ENCODE measurements at places on chromosomes 4 and X. TPM values are rescaled to one million over a fixed set of nuclear protein-coding genes. Genes with fewer than 3 reads are reported as not detected.

IL13RA2 gene
- total RNA-seq: not detected

EXOC1L gene
- total RNA-seq: not detected

GDPD2 gene
- total RNA-seq: not detected

COX7B2 gene
- not detected for total RNA-seq

GABRE gene
- total RNA-seq: 0.11 TPM

ACOX3 gene
- total RNA-seq: 23.6 TPM

FAM156B gene
- 17.0 TPM for total RNA-seq

KLB gene
- 0.08 TPM for total RNA-seq

CYLC1 gene
- not detected for total RNA-seq

DUSP9 gene
- total RNA-seq: 0.10 TPM

SMIM43 gene
- total RNA-seq: not detected

SPIN2A gene
- 0.40 TPM for total RNA-seq

GRCh38 chrX:38260231-38260630 is 39.6 kb upstream of the SRPX start:
- H3K27ac ChIP-seq: no peak overlapping the region
- no peak for DNase-seq
- H3K4me3 ChIP-seq: no peak overlapping the region
- no peaks in the 10 kb centered on the region for H3K27me3 ChIP-seq

- peaks cover 5% of the 10 kb centered on the region for H3K4me1 ChIP-seq
Observed at GRCh38 chrX:100623001-100623400, 13.6 kb downstream of the TSPAN6 start.

DNA sequence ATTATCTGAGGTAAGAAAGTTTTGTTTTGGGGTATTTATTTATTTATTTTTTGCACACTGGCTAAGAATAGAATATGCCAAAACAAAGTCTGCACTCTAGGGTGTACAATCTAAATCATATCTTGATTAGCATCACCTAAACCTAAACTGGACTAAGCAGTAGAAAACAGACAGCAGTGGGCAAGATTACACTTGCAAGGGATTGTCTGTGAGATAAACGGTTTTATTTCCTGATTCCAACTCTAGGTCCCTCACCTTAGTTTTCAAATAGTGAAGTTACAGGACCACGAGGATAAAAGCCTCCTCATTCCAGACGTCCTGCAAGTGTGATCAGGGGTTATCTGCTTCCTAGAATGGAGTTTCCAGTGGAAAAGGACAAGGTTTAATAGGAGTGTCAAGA is 86.1 kb downstream of the SH3RF1 start:
- H3K27me3 ChIP-seq: no peaks in the 10 kb centered on the region
- H3K4me1 ChIP-seq: peaks cover 17% of the 10 kb centered on the region
- no peaks in the 10 kb centered on the region for H3K36me3 ChIP-seq
- H3K4me3 ChIP-seq: no peak overlapping the region

DNA sequence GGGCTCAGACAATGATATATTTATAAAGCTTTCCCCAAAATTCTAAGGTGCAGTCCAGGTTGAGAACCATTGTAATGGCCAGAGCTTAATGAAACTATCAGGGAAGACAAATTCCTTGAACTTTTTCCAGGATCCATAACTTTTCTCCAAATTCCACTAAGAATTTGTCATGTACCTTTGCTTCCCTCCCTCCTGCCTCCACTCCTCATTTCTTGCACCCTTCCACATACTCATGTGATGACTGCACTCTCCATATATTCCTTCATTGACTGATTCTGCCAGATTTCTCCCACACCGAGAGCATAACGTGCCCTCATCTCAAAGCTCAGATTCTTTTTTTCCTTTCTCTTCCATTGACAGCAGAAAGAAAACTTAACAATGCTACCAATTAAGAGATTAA is 20.9 kb upstream of the AMELX start:
- H3K27me3 ChIP-seq: no peaks in the 10 kb centered on the region
- no peak for DNase-seq
- H3K36me3 ChIP-seq: no peaks in the 10 kb centered on the region
- no peaks in the 10 kb centered on the region for H3K4me1 ChIP-seq
- H3K27ac ChIP-seq: no peak overlapping the region
- H3K4me3 ChIP-seq: no peak overlapping the region

DNA sequence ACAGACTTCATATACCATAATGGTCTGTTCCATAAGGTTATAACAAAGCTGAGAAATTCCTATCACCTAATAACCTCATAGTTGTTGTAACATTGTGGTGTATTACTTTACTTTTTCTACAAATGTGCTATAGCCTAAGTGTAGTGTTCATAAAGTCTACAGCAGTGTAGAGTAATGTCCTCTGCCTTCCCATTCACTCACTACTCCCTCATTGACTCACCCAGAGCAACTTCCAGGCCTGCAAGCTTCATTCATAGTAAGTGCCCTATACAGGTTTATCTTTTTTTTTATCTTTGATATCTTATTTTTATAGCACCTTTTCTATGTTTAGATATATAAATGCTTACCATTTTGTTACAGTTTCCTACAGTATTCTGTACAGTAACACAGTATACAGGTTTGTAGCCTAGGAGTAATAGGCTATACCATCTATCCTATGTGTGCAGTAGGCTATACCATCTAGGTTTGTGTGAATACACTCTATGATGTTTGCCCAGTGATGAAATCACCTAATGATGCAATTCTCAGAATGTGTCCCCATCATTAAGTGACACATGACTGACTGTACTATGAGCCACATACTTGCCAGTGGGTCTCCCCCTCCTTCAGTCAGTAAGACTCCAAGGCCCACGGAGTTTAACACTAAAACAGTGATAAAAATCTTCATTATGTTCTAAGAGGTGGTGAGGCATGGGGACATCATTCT is 299.9 kb downstream of the UNC5C start:
- H3K27me3 ChIP-seq: no peaks in the 10 kb centered on the region
- no peak overlapping the region for H3K4me3 ChIP-seq
- H3K36me3 ChIP-seq: no peaks in the 10 kb centered on the region
- DNase-seq: no peak
- H3K27ac ChIP-seq: no peak overlapping the region
- H3K4me1 ChIP-seq: no peaks in the 10 kb centered on the region

DNA sequence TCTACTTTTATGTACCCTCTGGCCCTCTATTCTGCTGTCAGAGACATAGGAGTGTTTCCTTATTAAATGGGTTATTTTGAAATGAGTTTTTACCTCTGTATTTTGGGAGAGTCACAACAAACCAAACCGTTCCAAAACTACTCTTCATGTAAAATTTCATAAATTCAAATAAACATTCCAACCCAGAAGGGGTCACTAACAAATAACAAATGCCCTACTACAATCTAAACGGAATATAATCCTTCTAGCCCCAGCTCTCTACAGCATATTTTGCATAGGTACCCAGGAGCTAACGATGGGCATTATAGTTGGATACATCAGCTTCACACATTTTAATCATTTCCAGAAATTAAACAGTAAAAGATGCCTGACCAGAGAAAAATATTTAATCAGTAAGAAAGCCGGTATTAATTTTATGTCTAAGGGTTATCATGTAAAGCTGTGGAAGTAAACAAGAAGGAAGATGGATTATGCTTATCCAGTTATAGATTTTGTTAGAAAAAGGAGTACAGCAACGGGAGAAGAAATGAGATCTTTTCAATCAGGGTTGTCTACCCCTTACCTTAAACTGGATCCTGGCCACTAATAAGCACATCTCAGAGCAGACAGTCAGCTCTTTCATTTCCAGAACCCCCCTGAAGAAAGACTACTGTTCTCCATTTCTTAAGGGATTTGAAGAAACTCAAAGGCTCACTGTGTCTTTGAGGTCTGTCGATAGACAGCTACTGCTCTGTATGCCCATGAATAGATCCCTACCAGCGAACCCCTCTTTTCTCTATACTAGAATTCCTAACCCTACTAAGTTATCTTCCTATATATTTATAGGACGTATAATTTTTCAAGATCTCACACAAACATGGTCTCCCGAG is 1.2 kb downstream of the UGDH start:
- peak overlapping the region; percentile 81 for H3K27ac ChIP-seq
- peaks cover 3% of the 10 kb centered on the region for H3K36me3 ChIP-seq
- H3K27me3 ChIP-seq: no peaks in the 10 kb centered on the region
- DNase-seq: no peak

DNA sequence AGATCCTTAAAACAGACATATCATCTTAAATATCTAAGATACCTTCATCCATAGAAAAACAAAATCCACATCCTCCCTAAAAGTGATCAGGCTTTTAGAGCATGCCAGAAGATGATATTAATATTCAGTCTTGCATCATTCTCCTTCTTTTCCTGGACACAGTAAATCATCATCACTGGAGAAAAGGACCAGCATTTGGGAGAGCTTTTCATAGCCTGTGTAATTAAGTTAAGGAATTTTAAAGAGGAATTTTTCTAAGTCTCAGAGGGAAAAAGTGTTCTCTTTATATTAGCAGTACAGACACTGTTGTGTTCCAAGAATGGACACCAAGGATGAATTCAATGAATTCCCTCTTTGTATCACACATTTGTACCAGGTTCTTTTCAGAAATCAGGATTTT is 696 bp downstream of the SCRG1 start:
- H3K27ac ChIP-seq: no peak overlapping the region
- no peak for DNase-seq
- H3K4me1 ChIP-seq: no peaks in the 10 kb centered on the region
- no peaks in the 10 kb centered on the region for H3K27me3 ChIP-seq

- H3K27me3 ChIP-seq: no peaks in the 10 kb centered on the region
- peaks cover 9% of the 10 kb centered on the region for H3K4me1 ChIP-seq
- H3K36me3 ChIP-seq: no peaks in the 10 kb centered on the region
- 0 out of 2 replicates have a peak overlapping the region, but pooled peaks have one; percentile 20 for H3K4me3 ChIP-seq
Observed at GRCh38 chrX:118212817-118213183, 96.2 kb upstream of the KLHL13 start.

GRCh38 chr4:175457956-175458355 is 354.1 kb downstream of the GPM6A start:
- no peak overlapping the region for H3K4me3 ChIP-seq
- DNase-seq: no peak
- no peaks in the 10 kb centered on the region for H3K36me3 ChIP-seq
- no peaks in the 10 kb centered on the region for H3K27me3 ChIP-seq
- H3K27ac ChIP-seq: no peak overlapping the region

DNA sequence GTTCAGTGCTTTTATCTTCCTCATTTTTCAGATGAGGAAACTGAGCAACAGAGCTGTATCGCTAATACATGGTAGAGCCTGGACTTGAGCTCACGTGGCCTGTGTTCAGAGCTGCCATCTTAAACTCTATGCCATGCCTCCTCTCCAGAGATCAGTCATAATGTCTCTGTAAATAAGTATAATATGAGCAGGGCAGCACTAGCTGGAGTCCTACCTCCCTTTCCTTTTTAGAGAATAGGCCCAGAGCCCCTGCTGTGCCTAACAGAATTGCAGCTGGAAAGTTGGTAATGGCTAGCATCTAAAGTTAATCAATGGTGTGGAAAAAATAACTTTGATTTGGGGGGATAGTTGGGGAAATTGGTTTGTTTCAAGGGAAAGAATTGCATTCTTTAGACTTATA is 20.4 kb downstream of the CASP6 start:
- no peak overlapping the region for H3K27ac ChIP-seq
- H3K4me1 ChIP-seq: no peaks in the 10 kb centered on the region

DNA sequence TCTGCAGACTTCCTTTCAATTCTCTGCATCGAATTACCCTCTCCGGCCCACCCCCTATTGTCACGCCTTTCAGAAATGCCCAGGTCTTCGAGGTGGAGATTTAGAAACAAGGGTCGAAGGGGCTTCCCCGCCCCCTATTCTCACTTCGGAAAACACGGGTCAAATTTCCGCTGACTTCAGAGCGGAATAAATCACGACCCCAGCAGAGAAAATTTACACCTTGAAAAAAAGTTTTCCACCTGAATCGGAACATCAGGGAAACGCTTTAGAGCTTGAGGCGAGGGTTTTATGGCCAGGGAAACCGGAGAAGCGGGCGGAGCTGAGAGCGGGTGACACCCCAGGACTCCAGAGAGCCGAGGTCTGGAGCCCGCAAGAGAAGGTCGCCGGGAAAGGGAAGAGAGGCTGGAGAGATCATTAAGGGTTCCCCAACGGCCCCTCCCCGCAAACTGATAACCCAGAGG is 1.6 kb downstream of the SHISA3 start:
- no peak overlapping the region for H3K27ac ChIP-seq
- H3K27me3 ChIP-seq: peaks cover 10% of the 10 kb centered on the region
- peaks cover 12% of the 10 kb centered on the region for H3K4me1 ChIP-seq
- DNase-seq: no peak
- peak overlapping the region; percentile 83 for H3K4me3 ChIP-seq
- no peaks in the 10 kb centered on the region for H3K36me3 ChIP-seq

GRCh38 chrX:97895751-97896150 is 1012.0 kb downstream of the RPA4 start:
- H3K27me3 ChIP-seq: no peaks in the 10 kb centered on the region
- DNase-seq: no peak
- H3K27ac ChIP-seq: no peak overlapping the region
- H3K4me3 ChIP-seq: no peak overlapping the region
- no peaks in the 10 kb centered on the region for H3K4me1 ChIP-seq

DNA sequence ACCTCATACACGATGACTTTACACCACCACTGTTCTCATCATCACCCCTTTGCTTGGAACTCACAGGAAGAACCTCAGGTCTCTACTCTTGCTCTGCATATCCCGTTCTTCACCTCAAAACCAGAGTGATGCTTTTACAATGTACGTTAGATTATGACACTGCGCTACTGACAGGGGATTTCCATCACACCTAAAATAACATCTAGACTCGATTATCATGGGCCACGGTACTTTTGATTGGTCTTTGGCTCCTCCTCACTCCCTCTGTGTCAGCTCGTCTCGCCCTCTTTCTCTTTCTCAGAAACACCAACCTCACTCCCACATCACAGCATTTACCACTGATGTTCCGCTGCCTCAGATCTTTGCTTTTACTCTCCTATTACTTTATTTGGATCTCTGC is 172.4 kb downstream of the TLL1 start:
- H3K27ac ChIP-seq: no peak overlapping the region
- no peak overlapping the region for H3K4me3 ChIP-seq
- peak; percentile 59 for DNase-seq
- no peaks in the 10 kb centered on the region for H3K27me3 ChIP-seq

- no peak for DNase-seq
- no peaks in the 10 kb centered on the region for H3K4me1 ChIP-seq
- no peak overlapping the region for H3K4me3 ChIP-seq
Observed at GRCh38 chr4:142353149-142353738, 492.9 kb downstream of the INPP4B start.

DNA sequence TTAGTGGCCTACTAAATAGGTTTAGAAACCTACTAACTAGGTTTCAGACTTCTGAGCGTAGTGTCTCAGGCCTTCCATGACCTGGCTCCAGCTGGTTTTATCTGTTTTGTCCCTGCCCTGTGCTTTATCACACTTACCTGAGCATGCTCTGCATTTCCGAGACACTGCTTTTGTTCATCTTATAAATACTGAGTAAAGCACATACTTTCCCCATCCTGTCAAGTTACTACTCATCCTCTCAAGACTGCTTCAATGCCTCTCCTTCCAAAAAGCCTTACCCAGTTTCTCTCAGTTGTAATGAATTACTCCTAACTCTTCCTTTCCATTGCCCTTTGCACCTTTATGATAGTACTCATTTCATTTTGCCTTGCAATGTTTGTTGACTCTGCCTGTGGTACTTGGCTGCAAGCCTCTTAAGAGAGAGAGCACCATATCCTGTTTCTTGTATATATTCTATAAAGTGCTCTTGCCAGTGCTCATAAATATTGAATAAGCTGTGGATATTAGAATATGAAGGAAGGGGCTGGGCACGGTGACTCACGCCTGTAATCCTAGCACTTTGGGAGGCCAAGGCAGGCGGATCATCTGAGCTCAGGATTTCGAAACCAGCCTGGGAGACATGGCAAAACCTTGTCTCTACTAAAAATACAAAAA is 34.4 kb downstream of the SLAIN2 start:
- no peaks in the 10 kb centered on the region for H3K4me1 ChIP-seq
- H3K27ac ChIP-seq: no peak overlapping the region
- no peak overlapping the region for H3K4me3 ChIP-seq
- no peaks in the 10 kb centered on the region for H3K36me3 ChIP-seq
- no peaks in the 10 kb centered on the region for H3K27me3 ChIP-seq

Measured in GM12878 (cell line).